ENCODE measurements at places on chromosomes 2 and 18.

DNA sequence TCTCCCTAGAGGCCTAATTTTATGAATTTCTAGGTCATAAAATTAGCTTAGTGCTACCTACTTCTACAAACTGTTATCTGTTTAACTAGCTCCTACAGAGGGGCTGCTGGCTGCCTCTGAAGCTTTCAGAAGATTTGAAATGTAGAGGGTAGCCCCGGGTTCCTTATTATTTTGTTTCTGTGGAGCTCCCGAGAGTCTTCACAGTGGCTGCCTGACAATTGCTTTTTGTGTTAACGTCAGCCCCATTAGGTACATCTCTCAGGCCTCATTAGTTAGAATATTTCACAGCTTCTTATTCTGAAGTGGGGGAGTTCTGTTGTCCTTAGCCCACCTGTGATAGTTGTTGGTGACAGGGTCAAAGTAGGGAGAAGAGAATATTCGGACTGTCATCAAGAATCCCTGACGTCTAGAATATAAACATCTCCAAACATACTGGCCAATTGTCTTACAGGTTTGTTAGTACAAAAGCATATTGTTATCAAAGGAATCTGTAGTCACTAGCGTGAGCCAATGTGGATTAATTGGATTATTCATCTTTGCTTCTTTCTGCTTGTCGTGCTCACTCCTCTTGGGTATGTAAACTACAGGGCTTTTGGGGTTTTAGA, 77.5 kb downstream of the DIS3L2 start:
- DNase-seq = no peak

GRCh38 chr18:61545281-61546245, 212.3 kb downstream of the CDH20 start:
- DNase-seq = no peak

GRCh38 chr18:23217781-23218180, 82.5 kb downstream of the CABLES1 start:
- no peak for DNase-seq

- no peak for DNase-seq
Measured at GRCh38 chr2:152106464-152106863, 7.6 kb upstream of the CACNB4 start.

- DNase-seq = no peak
Measured at GRCh38 chr2:12407160-12407559, 309.6 kb upstream of the TRIB2 start.

- DNase-seq = no peak
Measured at GRCh38 chr2:179856205-179856604, 5.2 kb downstream of the ZNF385B start.

GRCh38 chr2:72896446-72896845, 9.2 kb downstream of the SPR start:
- DNase-seq = no peak
